K562 (cell line): ENCODE measurements at places on chromosomes 2 and 18. TPM values are rescaled to one million over a fixed set of nuclear protein-coding genes. Genes with fewer than 3 reads are reported as not detected.

CDH19 gene
- not detected in 2 replicates for total RNA-seq

MTA3 gene
- total RNA-seq: 22.3 and 23.5 TPM in 2 replicates

UGT1A10 gene
- total RNA-seq: not detected in 2 replicates

PSTPIP2 gene
- 25.2 and 25.6 TPM in 2 replicates for total RNA-seq

DSC2 gene
- total RNA-seq: 11.6 and 11.8 TPM in 2 replicates

VPS54 gene
- total RNA-seq: 11.1 and 13.1 TPM in 2 replicates

SPATA3 gene
- not detected in 2 replicates for total RNA-seq

LAMA1 gene
- total RNA-seq: 0.04 and 0.18 TPM in 2 replicates

GNLY gene
- not detected in 2 replicates for total RNA-seq

CXCR4 gene
- 0.22 and 0.49 TPM in 2 replicates for total RNA-seq

SEPTIN10 gene
- 0.22 and 0.40 TPM in 2 replicates for total RNA-seq

PHOSPHO2 gene
- total RNA-seq: 10.2 and 11.7 TPM in 2 replicates

MC5R gene
- not detected in 2 replicates for total RNA-seq

G6PC2 gene
- 0.13 TPM in 1 of 2 replicates, not detected in the other for total RNA-seq

DSG1 gene
- 0.09 and 0.13 TPM in 2 replicates for total RNA-seq

GRCh38 chr18:76457475-76457874 lies 37.6 kb downstream of the ZNF516 start:
- no peak for DNase-seq

DNA sequence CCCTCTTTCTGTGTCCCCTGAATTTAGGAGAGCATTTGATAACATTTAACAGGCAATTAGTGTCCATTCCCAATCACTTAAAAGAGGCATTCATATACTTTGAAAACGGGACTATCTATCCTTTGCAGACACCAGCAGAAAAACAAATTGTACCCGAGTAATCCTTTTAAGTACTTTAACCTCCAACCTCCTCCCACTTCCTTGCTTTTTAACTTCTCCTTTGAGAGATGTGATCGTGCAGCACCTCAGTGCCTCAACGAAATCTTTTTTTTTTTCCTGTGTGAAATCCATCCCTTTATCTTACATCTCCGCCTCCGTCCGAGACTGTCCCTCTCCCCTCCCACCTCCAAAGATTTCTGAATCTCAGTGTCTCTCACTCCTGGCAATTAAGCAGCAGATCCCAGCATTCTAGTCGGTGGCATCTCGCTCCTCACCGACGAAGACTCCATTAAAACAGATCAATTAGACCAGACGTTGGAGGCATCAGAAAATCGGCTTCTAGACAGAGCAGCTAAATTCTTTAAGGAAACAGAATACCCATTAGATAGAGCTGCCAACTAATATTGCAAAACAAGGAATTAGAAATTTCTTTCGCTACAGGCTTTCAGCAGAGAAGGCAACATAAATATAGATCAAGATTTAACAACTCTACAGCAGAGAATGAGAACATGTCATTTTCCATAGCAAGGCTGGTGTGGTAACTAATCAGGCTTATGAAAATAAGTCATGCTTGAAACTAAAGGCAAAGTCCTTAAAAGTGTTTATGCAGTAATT lies 1.9 kb upstream of the TMEFF2 start:
- no peak for DNase-seq

DNA sequence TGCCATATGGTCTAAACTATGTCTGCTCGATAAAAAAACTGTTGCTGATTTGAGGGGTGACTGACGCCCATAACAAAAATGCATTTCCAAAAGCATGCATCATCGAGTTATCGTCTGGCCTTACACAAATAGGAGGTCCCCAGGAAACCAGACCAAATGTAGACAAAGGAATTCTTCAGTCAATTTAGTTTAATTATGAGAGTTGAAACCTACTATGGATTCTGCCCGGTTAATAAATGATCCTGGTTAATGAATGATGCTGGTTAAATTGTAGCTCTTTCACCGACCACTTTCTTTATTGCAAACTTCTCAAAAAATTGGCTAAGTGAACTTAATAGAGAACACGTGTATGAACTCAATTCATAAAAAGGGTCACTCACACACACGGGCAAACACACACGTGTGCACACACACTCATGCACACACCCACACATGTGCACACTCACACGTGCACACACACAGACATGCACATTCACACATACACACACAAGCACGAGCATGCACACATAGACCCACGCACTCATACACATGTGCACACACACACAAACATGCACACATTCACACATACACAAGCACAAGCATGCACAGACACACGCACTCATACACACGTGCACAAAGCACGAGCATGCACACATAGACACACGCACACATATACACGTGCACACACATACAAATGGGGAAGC lies 59.0 kb upstream of the SALL3 start:
- DNase-seq: no peak

GRCh38 chr2:8609357-8609811 lies 72.5 kb upstream of the ID2 start:
- DNase-seq: no peak

- DNase-seq: peak; percentile 16
Measured at GRCh38 chr2:137963535-137964065, 673 bp upstream of the HNMT start.

DNA sequence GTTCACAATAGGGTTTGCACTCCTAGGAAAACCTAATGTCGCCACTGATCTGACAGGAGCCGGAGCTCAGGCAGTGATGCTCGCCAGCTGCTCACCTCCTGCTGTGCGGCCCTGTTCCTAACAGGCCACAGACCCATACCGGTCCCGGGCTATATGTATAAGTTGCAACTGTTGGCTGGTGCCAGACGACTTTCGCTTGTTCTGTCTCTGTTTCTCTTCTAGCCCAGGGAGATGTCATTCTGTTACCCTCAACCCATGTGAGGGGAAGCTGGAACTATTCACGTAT lies 170.3 kb downstream of the BCL2 start:
- no peak for DNase-seq

- DNase-seq: peak; percentile 23
Measured at GRCh38 chr18:8771930-8772329, 66.6 kb downstream of the MTCL1 start.

- DNase-seq: peak; percentile 94
Measured at GRCh38 chr2:85420536-85421259, 2.2 kb downstream of the SH2D6 start.

DNA sequence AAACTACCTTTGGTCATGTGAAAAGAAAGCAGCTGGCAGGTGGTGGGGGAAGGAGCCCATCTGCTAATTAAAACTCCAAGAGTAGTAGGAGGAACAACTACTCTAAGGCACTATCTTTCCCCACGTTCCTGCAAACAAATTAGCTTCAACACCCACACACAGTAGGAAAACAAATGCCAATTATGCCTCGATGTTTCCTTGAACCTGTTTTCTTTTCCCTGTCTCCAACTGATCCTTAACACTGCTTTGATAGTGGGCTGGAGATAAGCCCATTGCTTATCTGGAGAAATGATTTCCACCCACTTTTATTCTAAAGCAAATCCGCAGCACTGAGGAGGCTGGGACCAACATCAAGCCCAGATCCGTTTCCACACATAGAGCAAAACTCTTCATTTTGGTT lies 36.0 kb downstream of the DDX18 start:
- no peak for DNase-seq

GRCh38 chr2:120990451-120990871 lies 254.8 kb downstream of the GLI2 start:
- no peak for DNase-seq

- no peak for DNase-seq
Measured at GRCh38 chr2:104539649-104540048, 314.3 kb upstream of the POU3F3 start.

DNA sequence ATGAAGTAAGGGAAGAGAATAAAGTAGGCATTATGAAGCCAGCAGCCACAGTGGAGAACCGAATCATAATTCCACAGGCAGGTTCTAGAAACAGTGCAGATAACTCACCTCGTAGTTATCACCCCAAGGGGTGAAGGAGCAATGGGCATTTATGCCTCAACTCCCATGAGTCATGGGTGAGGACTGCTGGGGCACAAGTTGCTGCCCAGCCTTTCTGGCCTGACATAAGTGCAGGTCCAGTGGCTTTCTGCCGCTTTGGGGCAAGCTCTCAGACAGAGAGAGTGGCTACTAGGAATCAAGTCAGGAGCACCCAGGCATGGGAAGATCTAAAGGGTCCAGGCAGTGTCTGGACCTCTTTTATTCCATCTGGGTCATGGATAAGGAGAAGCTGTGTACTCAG lies 149.8 kb downstream of the SUCLG1 start:
- DNase-seq: no peak

DNA sequence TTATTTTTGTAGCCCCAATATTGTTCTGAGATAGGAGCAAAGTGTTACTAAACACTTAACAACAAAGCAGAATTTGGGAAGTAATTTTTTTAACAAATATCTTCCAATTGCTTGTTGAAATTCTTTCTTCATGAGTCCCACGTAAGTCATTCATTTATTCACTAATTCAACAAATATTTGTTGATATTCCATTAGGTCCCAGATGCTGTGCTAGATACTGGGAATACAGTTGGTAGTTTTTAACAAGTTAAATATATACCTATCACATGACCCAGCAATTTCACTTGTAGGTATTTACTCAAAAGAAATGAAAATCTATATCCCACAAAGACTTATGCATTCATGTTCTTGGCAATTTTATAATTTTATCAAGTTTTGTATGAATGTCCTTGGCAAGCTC lies 7.0 kb upstream of the BBS5 start:
- no peak for DNase-seq

GRCh38 chr2:69073928-69074570 lies 61.1 kb downstream of the ANTXR1 start:
- no peak for DNase-seq

- no peak for DNase-seq
Measured at GRCh38 chr2:112182581-112183034, 44.4 kb downstream of the FBLN7 start.

GRCh38 chr18:8936619-8937018 lies 165.9 kb upstream of the NDUFV2 start:
- no peak for DNase-seq

GRCh38 chr2:152791979-152792378 lies 73.6 kb downstream of the ARL6IP6 start:
- no peak for DNase-seq

DNA sequence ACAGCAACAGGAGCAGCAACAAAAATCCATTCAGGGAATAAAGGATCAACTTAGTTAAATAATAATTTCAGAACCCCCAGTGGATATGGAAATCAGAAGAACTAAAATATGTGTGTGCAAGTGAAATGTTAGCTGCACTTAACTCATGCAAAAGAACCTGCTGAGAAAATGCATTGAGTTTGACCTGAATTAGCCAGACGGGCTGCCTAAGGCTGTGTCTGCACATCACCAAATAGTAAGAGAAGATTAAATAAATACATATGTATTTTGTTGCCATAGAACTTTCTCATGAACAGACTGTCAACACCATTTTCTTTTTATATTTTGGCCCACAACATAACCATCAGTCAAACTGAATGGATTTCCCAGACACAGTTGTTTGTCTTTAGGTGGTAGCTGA lies 262.0 kb upstream of the PIK3C3 start:
- DNase-seq: no peak

DNA sequence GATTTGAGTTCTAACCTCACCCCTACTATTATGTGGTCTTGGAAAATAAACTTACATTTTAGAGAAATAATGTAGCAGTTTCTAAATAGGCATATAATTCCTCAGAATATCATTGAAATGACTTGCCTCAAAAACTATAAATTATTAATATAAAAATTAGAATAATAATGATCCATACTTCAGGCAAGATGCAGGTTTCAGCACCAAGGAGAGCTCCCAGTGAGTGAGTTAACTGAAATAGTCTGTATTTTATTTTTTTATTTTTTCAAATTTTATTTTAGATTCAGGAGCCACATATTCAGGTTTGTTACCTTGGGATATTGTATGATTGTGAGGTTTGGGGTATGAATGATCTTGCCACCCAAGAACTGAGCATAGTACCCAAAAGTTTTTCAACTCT lies 472.2 kb upstream of the DCC start:
- no peak for DNase-seq

DNA sequence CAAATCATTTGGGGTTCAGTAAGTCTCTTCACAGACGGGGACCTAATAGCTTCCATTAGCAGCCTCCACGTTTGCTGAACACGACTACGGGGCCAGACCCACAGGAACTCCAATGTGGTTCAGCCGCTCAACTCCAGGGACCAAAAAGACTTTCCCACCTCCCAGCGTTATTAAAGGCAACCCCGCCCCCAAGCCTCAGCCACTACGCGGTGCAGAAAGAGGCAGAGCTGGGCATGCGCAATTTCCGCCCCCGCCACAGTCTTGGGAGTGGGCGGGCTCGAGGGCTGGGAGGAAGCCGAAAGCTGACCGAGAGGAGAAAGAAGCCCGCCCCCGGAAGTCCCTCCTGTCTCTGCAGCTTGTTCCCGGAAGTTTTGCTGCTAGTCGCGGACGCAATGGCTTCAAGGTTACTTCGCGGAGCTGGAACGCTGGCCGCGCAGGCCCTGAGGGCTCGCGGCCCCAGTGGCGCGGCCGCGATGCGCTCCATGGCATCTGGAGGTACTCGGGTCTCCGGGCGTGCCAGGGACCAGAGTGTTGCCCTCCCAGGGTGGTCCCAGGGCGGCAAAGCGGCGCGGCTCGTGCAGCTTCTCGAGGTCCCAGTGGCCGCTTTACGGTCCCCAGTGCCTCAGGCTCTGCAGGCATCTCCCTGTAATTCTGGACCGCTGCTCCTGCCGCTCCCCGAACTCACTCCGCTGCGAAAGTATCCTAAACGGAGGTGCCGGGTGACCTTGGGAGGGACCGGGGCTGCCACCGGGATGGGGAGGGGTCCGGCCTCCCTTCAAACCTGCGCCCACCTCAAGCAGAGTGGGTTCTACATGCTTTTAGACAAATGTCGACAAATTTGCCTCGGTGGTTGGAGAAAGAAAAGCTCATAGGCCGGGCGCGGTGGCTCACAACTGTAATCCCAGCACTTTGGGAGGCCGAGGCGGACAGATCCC lies at the start of gene COX5B:
Gene COX5B, plus strand, starts transcription at position 368 of the 935 bp plus-strand sequence. Its CDS starts 25 bp downstream, at position 393.
- DNase-seq: peak; percentile 96

DNA sequence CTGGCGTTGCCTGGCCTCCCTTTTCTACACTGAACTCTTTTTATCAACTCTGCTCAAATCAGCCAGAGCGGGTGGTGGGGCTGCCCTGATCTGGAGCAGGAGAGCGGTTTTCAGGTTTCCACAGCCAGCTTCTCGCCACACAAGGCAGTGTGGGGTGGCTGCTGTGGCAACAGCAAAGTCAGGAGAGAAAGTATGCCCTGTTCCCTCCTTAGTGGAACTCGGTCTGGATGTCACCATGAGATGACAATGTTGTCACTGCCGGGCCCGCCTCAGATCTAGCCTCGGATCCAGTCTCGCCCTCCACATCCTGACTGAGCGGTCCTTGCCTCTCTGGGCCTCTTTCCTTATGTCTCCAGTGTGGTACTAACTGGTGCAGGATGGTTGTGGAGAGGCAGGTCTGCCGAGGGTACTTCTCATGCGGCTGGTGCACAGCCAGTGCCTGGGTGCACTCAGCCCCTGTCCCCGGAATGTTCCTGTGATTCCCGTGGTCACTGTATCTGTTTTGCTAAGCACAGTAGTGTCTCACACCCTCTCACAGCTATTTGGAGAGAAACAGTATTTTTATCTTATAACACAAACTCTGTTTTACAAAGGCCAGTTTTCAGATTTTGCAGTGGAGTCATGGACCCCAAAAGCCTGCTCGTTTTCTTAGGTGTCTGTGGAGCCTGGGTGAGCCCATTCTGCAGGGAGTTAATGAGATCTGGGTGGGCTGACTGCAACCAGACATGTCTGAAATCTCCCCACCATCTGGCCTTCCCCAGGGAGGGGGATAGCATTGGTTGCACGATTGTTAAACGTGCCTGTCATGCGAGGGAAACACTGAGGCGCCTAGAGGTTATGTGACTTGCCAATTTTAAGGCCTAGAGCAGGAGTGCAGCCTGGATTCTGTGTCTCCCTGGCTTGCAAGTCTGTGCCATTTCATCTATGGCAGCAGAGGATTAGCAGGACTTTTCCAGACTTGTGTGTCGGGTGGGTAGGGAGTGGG lies 261.1 kb upstream of the AGAP1 start:
- no peak for DNase-seq

GRCh38 chr2:1995987-1996386 lies 251.7 kb upstream of the PXDN start:
- DNase-seq: no peak
